T follicular helper cell (primary cell): ENCODE measurements at places on chromosomes 5 and 9.

- DNase-seq = no peak
Measured at GRCh38 chr9:14186096-14186495, 127.8 kb downstream of the NFIB start.

GRCh38 chr5:32458880-32459495, 14.4 kb upstream of the ZFR start:
- DNase-seq = no peak

- DNase-seq = no peak
Measured at GRCh38 chr5:172854971-172855370, 20.9 kb downstream of the ERGIC1 start.

DNA sequence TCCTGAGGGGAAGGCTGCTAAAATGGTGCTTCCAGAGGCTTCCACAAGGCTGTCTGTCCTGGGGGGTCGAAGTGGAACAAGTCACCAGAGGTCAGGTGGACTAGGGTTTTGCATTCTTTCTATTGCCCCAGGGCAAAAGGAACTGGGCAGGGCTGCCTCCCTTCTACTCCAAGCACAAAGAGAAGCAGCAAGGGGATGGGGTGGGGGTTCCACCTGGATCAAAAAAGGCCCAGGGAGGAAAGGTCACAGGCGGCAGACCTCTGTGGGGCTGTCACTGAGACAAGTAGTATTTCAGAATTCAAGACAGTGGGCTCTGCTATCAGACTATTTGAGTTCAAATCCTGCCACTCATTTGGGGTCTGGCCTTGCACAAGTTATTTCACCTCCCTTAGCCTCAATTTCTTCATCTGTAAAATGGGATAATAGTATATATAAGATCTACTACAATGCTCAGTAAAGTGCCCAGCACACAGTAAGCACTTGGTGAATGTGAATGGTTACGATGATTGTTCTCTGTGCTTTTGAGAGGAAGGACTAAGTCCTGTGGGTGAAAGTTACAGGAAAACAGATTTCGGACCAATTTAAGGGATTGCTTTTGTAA, 1.9 kb upstream of the ARSI start:
- DNase-seq = no peak

- DNase-seq = no peak
Measured at GRCh38 chr5:37005252-37005651, 128.7 kb downstream of the NIPBL start.
